ENCODE measurements at places on chromosomes 1 and 21.

- no peak for DNase-seq
These were observed 109.8 kb upstream of the HNRNPU start for GRCh38 chr1:244974106-244974505.

DNA sequence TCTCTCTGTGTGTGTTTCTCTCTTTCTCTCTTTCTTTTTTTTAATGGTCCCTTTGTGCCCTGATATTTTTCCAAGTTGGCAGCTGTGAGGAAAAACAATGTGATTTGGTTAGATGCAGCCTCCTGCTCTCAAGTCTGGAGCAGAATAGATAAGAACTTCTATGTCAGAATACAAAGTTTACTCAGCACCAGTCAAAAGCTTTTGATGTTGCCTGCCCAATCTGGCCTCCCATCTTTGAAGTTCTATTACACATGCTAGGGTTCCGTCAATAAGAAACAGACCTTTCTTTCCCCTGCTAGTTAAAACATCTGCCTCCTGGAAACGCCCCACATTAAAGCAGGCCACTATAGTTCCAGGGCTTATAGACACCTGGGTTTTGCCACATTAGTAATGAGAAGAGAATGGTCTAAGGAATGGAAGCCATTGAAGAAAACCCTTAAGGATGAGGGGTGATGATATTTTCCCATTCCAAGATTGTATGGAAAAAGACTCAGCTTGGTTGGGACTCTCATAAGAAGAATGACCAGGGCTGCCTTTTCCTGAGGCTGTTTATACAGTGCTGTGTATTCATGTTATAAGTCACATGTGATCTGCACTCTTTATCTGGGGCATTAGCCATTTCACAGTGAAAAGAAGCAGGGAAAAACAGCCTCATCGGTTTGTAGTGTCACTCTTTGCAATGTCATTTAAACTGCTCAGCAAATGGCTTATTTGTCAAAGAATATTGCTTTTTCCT, 414.7 kb upstream of the PROX1 start:
- no peak for DNase-seq

- no peak for DNase-seq
These were observed 10.8 kb downstream of the BLACAT1 start for GRCh38 chr1:205444931-205445645.

DNA sequence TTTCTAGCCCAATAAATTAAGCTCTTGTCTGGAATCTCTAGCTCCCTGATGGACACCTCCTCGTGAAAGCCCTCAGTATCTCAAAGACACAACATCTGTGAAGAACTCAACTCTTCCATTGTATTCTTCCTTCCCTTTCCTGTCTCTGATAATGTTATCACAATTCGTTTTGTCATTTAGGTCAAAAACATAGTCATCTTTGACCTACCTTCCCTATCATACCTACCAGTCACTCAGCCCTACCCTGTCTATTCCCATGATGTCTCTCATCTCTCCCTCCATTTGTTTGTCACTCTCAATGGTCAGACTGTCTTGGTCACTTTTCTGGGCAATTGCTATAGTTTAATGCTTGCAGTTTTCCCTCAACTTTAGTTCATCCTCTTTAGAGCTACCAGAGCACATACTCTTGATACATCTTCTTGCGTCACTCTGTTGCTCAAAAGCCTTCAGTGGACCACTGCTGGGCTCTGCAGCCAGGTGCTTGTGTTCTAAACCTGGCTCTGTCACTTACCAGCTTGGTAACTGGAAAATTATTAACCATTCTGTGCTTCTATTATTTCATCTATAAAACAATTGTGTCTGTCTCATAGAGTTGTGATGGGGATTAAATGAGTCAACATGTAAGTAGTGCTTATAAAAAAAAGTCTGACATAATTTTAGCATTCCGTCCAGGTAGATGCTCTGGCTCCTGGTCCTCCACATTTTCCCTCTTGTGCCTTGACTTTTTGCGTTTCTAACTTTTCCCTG, 39.6 kb downstream of the DDR2 start:
- no peak for DNase-seq

GRCh38 chr1:81254560-81254959, 546.2 kb upstream of the ADGRL2 start:
- DNase-seq: no peak

Data from stimulated activated naive CD8-positive, alpha-beta T cell treated with anti-CD3 and anti-CD28 coated beads, Interleukin-15, Interleukin-2, amounts not matched to agents 100 U/mL and 50 U/mL, for 24 hours (primary cell).